GM18507 (cell line): ENCODE measurements at places on chromosomes 2 and 18.

GRCh38 chr18:30245766-30246455 is 796.6 kb downstream of the DSC3 start:
- no peak for DNase-seq

- DNase-seq = no peak
These were observed 235.8 kb upstream of the TNP1 start for GRCh38 chr2:217095511-217096205.

GRCh38 chr2:158685646-158686045 is 109.5 kb upstream of the DAPL1 start:
- DNase-seq = no peak

- DNase-seq = no peak
These were observed 2109.8 kb upstream of the CELF4 start for GRCh38 chr18:39675368-39675767.

GRCh38 chr2:15834381-15835031 is 105.8 kb upstream of the MYCN start:
- DNase-seq = no peak

DNA sequence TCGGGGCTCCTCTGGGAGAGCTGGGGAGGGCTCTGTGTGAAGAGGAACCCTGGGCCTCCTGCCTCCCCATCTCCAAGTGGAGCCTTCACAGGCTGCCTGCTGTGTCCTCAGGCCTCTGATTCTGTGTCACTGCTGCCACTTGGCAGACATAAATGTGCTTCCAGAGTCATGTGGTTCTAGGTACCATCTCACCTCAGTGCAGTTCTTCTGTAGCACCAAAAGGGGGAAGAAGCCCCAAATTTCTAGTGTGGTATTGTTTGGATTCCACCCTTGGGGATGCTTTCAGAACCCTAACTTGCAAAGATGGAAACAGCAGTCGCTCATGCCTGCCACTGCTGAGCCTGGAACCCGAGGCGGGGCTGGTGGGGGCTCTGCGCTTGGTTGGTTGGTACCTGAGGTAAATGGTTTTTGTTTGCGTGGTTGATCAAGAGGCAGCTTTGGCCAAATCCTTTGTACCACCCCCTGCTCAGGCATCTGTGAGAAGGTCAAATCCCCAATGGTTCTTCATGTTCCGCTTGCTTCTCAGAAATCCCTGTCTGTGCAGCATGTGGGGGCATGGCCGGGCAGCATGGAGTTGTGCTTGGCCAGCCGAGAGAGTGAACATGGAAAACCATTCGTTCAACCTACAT is 27.5 kb downstream of the COA5 start:
- DNase-seq = no peak

- no peak for DNase-seq
These were observed 655.3 kb upstream of the FAM98A start for GRCh38 chr2:34254272-34254878.

DNA sequence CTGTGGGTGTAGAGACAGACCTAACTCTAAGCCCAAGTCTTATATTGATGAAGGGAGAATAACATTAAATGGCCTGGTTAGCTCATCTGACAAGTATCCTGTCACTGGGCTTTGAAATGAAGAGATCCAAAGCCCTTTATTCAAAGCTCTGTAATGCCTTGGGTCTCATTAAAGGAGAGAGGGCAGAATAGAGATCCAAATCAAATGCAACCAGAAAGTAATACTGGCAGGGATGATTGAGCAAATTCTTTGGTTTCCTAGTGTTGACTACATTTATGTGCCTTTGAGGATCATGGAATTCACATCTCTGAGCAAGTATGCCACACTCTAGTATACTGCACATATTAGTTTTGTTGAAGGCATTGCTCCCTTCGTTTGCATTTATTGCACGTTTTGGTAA is 147.9 kb upstream of the CAVIN2 start:
- no peak for DNase-seq

DNA sequence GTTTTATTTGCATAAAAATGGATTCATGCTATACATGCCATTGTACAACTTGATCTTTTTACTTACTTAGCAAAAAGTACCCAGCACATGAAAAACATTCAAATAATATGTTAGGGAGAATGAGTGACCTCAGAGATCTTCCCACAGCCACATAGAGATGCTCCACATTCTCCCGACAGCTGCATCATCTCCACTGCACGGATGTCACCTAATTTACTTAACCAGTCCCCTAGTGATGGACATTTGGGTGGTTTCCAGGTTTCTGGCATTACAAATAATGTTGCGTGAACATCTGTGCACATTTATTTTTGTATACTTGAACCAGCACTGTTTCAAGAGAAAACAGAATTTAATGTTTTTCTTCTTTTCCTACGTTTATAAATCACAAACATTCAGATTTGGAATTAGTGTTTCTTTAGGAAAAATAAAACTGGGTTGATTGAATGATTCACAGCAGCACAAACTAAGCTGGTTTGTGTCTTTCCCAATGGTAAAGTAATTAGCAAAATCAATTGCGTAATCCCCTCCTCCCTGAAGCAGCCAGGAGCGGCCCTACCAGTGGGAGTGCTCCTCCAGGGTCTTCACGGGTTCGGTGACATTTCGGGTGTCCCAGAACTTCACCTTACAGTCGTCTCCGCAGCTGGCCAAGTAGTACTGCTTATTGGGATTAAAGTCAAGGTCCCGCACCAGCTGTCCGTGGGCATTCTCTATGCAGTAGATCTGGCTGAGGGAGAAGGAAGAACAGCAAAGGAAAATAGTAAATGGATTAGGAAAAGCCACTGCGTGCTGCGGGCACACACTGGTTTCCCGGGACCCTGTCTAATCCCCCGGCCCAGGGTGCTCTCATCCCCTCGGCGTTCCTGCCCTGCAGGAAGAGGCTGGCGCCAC is 183.9 kb downstream of the EIPR1 start:
- DNase-seq = no peak

DNA sequence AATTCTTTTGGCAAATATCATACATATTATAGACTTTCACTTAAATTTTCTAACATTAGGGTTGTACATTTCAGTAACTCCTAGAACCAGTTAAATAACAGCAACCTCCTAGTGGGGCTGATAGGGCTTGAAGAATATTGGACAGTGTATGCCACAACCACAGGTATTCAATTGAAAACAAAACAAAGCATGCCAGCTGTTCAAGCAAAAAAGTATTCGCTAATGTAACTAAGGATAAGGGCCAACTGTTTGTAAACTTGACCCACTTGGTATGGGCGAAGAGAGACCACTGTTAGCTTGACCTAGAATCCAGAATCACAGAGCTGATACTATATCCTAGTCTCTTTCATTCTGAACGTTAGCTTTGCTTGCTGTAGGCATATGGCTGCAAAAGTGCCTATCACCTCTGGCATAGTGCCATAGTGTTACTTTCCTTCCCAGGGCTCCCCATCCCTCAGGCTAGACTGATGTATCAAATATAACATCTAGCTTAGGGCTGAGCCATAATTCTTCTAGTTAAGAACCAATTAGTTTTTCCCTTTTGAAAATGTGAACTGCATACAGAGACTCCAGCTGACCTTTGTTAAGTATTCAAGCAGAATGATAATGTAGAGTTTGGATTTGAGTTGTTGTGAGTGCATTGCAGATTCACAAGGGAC is 458.8 kb upstream of the NRXN1 start:
- no peak for DNase-seq

DNA sequence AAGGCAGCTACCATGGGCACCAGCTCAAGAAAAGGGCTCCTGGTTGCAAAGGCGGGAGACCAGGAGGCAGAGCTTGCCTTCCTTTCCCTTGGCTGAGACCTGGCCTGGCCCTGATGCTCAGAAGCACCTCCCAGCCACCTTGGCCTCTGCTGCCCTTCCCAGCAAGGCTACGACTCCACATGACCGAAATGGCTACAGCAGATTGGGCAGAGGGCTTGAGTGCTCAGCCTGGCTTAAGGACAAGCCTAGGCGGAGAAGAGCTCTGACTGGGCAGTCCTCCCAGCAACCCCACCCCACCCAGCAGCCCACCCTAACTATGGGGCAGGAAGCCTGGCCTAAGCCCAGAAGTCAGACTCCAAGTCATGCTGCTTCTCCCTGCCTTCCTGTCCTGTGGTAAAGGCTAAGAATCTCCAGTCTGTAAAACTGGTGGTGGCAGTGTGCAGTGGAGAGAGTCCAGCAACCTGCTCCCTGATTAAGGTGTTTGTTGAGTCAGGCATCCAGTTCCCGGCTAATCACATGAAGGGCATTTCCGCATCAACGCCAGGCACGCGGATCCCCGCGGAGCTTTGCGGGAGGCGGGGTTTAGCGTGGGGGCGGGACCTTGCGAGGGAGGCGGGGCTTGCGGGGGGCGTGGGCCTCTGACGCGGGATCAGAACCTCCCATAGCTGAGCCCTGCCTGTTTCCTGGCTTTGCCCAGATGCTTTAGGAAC is 256.0 kb downstream of the BCL11A start:
- no peak for DNase-seq

DNA sequence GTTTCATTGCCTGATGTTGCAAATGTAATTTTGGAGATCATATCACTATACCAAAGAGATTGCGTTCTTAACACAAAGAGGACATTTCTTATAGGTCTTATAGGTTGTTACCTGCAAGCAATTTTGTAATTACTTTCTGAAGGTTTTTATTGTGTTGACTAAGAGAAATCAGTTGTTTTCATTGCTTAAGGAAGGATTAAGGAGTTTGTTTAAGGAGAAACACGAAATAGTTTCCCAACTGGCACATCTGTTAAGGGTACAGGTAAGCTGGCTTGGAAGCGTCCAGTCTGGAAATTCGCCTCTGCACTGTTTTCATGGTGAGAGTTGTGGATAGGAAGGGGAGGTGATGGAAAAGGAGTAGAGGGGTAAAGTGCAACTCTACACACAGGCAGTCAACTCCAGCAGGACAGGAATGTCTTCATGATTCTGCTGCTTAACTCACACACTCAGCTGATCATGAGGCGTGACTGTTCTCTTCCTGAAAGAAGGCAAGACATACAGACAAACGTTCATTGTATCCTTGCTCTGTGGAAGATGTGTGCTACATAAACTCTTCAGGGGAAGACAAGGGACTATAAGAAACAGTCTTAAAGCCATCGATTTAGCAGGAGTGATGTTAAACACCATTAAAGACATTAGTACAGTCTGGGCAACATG is 61.4 kb upstream of the ACSL3 start:
- DNase-seq = no peak

DNA sequence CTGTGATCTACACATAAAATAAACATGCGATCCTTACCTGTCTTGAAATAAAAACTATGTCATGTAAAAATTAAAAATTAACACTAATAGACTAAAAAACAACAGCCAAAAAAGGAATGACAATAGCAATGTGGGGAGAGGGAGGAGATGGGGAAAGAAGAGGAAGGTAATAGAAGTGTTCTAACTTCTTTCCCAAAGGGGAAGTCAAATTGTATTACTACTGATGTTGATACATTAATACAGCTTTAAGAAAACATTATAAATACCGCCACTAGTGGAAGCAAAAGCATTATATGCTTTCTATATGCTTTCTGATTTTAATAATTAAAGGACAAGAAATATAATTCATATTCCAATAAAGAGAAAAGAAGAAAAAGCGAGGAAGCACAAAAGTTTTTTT is 22.2 kb downstream of the ZNF516 start:
- no peak for DNase-seq

DNA sequence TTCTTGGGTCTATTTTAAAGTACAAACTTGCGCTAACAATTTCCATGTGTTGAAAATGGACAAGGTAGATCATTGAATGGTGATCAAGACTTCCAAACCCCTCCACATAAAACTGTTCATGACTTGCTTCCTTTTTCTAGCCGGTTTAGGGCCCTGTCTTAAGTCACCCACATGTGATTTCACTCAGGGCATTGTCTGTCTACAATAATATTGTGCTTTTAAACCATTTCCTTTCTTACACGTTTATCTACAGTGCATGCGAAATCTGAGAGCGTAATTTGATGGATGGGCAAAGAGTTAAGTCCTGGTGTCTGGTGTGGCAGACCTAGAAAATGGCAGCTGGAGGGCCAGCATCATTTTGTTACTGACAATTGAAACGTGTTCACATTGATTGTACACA is 2.0 kb upstream of the ZNF516 start:
- DNase-seq = no peak

GRCh38 chr2:20608666-20609348 is 42.1 kb downstream of the HS1BP3 start:
- no peak for DNase-seq

DNA sequence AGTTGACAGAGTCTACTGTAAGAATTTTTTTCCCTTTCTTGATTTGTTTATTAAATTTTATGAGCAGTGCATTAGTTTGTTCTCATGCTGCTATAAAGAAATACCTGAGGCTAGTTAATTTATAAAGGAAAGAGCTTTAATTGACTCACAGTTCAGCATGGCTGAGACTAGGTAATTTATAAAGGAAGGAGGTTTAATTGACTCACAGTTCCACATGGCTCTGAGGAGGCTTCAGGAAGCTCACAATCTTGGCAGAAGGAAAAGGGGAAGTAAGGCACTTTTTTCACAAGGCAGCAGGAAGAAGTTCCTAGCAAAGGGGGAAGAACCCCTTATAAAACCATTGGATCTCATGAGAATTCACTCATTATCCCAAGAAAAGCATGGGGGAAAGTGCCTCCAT is 191.4 kb upstream of the VRK2 start:
- DNase-seq = no peak

DNA sequence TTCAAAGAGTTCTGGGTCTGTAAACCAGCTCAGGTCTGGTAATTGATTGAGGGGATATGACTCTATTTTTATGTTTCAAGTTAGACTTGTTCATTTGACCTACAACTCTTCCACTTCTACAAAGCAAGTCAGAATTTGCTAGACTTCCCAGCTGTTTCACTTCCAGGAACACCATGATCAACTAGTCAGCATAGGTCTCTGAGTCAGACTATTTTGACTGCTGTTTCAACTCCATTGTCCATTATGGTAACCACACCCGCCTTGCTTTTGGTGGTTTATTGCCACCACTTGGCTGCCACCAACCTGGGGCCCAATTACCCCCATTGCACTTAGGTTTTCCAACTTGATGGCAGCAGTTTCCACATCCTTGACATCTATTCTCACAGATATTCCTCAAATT is 116.6 kb downstream of the LAMA3 start:
- no peak for DNase-seq

GRCh38 chr2:62506421-62506750 is 391 bp upstream of the TMEM17 start:
- DNase-seq = no peak

DNA sequence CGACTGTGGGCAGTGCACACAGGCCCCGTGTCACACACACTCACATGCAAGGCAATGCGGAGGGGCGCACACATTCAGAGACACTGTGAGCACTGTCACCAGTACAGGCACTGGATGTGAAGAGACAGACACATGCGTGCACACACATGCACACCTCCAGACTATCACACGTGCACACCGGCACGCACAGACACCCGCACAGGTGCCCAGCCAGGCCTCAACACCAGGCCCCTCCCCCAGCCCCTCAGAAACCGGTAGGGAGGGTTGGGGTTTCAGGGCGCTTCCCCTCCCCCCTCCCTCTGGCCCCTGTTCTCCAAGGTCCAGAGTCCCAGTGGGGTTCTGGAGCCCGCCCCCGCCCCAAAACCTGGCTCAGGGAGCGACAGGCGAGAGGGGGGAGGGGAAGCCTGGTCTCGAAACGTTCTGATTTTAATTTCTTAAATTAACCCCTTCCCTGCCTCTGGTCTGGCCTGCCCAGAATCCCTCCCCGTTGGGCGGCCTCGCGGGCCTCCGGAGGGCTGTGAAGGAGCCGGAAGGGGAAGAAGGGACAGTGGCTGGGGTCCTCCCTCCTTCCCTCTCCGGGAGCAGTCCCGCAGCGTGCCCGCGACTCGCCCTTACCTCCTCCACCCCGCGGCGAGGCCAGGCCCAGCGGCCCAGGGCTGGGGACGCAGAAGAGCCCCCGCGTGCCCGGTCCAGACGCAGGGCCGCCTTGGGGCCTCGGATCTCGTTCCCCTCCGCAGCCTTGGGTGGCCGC is 558 bp downstream of the FBXO41 start:
- no peak for DNase-seq

GRCh38 chr2:154120706-154121105 is 249.0 kb downstream of the GALNT13 start:
- no peak for DNase-seq
